ENCODE measurements at places on chromosomes 12 and 14. TPM values are rescaled to one million over a fixed set of nuclear protein-coding genes. Genes with fewer than 3 reads are reported as not detected.

The PLEKHG7 gene
- not detected for total RNA-seq

The DTD2 gene
- total RNA-seq, result 57.2 TPM

The ANG gene
- total RNA-seq, result 16.8 TPM

The PRH2 gene
- not detected for total RNA-seq

The HHIPL1 gene
- 13.1 TPM for total RNA-seq

The ACSS3 gene
- 12.6 TPM for total RNA-seq

The SRSF5 gene
- total RNA-seq, result 155 TPM

The SYNDIG1L gene
- total RNA-seq, result under 0.01 TPM

The DLK1 gene
- 0.39 TPM for total RNA-seq

The GPR137C gene
- 0.97 TPM for total RNA-seq

All from articular chondrocyte of knee joint (primary cell).